ENCODE measurements at places on chromosomes 13 and 19. TPM values are rescaled to one million over a fixed set of nuclear protein-coding genes. Genes with fewer than 3 reads are reported as not detected.

Gene CD320
- total RNA-seq = 19.1 TPM

Gene OR4F17
- total RNA-seq = not detected

Gene ZIK1
- total RNA-seq = 4.4 TPM

GRCh38 chr19:44401139-44402115, at the start of gene ZNF285:
TSS of gene ZNF285 (minus strand) at chr19:44401608. CDS start at chr19:44397213, 4,395 bp downstream.
- peak; percentile 97 for DNase-seq

GRCh38 chr13:80274643-80275042, 66.3 kb downstream of the SPRY2 start:
- no peak for DNase-seq

DNA sequence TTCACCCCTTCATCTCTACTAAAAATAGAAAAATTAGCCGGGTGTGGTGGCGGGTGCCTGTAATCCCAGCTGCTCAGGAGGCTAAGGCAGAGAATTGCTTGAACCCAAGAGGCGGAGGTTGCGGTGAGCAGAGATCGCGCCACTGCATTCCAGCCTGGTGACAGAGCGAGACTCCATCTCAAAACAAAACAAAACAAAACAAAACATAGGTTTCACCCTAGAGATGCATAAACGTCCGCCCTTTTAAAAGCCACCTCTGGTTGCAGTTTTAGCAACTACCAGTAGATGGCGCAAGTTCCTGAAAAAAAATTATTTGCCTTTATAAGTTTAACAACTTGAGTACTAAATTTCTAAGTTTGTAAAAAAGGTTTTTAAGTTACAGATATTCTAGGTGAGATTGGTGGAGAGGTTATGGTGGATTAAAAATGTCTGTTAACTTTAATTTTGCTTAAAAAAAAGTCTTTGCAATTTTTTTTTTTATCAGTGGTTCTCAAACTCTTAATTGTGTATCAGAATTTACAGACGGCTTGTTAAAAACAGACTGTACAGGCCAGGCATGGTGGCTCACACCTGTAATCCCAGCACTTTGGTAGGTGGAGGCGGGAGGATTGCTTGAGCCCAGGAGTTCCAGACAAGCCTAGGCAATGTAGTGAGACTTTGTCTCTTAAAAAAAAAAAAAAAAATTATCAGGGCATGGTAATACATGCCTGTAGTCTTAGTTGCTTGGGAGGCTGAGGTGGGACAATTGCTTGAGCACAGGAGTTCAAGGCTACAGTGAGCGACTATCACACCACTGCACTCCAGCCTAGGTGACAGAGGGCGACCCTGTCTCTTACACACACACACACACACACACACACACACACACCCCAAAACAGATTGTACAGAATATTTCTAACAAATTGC, 42.1 kb downstream of the NAA16 start:
- DNase-seq = no peak

GRCh38 chr13:65650321-65650720, 1579.8 kb downstream of the PCDH9 start:
- no peak for DNase-seq

- DNase-seq = no peak
Observed at GRCh38 chr13:42656958-42657357, 83.0 kb downstream of the TNFSF11 start.

DNA sequence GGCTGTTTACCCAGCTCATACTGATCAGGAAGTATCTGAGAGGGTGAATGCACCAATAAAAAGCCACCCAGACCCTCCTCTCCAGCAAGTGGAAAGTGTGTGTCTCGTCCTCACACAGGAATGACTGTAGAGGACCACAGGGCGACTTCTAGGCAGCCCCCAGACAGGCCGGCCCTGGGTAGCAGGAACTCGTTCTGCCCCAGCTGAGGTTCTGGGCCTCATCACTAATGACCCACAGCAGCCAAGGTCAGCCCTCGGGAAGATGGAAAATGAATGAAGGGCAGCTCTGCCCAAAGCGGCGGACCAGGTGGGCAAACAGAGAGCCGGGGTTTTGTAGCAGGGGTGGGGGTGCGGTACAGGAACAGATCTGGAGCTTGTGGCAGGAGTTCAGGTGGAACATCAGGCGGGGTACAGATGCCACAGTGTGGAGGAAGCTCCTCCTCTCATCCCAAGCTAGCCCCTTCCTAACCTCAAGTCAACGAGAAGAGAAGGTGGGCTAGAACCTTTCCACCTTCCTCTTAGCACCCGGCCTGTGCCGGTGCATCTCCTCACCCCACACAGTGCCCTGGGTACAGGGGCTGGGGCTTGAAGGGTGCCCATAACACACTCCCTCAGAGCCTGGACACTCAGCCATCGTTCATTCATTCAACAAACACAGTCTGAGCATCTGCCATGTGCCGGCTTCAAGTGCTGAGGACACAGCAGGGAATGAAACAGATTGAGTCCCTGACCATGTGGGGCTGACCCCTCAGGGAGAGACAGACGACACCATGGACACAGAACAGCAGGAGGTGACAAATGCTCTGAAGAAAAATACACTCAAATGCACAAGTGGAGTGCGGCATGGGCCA, 36.2 kb downstream of the RFX2 start:
- no peak for DNase-seq

DNA sequence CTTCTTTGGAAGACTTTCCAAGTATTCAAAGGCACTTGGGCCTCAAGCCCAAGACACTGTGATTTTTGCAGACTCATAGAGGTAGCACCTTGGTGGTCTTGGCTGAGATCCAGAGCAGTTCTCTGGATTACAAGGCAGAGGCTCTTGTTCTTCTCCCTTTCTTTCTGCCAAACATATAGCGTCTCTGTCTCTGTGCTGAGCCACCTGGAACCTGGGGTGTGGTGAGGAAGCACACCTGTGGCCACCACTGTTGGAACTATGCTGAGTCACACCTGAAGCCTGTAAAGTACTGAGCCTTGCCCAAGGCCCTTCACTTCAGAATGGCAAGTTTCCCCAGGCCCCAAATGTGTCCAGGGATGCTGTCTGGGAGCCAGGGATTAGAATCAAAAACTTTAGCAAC, 127.5 kb downstream of the FREM2 start:
- DNase-seq = no peak

GRCh38 chr19:34997071-34997617, 3.0 kb upstream of the GRAMD1A start:
- no peak for DNase-seq

DNA sequence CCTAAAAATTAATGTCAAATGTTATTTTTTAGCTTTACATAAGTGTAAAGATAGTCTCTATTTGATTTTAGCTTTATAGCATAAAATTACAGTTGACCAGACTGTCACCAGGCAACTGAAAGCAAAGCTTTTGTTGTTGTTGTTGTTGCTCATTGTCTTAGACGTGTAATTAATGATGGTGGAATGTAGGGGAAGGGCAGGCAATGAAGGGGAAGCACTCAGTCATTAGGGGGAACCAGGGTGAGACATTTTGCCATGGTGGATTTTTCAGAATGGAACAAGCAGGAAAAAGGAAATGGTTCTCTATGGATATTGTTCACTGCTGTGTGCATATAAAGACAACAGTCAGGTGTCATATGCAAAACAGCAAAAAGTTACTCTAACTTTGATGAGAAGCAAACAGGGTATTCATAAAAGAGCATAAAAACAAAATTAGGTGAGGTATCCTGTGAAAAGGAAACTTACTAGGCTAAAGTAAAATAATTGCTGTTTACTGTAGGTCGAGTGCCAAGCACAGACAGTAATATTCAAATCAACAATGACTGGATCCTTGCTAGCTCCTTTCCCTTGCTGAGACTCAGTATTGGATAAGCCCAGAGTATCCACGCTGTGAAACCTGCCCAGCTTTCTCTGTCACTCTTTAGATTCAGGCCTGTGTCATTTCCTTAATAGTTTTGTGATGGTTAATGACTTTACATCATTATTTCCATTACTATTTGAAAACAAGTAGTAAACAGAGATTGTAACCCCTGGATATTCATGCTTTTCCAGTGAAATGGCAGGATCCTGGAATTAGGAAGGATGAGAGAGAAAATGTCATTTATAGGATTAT, 110.5 kb downstream of the LRCH1 start:
- no peak for DNase-seq

- no peak for DNase-seq
Observed at GRCh38 chr13:53206455-53206854, 177.8 kb downstream of the OLFM4 start.
